T-helper 2 cell (primary cell): ENCODE measurements at places on chromosomes 11 and 22.
A peak's percentile ranks its signal among the peaks of the same experiment; 100 is the strongest.

DNA sequence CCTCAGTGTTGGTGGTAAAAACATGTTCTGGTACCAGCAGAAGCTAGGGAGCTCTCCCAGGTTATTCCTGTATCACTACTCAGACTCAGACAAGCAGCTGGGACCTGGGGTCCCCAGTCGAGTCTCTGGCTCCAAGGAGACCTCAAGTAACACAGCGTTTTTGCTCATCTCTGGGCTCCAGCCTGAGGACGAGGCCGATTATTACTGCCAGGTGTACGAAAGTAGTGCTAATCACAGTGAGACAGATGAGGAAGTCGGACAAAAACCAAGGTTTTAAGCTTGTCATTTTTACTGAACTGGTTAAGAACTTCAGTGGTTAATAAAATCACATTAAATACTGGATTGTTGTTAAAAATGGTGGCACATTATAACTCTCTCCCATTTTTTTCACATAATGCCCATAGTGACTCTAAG is 42.6 kb upstream of the VPREB1 start:
- no peak for DNase-seq

DNA sequence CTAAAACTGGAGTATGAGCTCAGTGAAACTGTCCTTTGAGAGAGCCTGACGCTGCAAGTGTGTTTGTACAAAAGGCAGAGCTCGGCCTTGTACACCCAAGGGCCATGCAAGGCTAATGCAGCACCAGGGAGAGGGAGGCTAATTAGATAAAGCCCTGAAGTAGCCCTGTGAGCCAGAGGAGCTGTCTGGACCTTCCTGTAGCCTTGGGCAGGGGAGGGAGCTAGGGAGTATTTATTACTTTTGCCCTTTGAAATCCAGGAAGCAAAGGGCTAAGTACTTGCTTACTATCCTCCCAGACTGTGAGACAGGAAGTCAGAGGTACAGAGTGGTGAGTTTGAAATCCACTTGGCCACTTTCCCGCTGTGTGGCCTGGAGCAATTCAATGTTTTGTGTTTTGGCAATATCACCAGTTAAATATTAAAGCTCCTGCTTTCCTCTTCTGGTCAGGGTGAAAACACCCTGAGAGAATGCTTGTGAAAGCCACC is 10.2 kb upstream of the LDHA start:
- DNase-seq = no peak

- no peak for DNase-seq
Observed at GRCh38 chr11:7918141-7918540, 12.9 kb downstream of the OR10A6 start.

DNA sequence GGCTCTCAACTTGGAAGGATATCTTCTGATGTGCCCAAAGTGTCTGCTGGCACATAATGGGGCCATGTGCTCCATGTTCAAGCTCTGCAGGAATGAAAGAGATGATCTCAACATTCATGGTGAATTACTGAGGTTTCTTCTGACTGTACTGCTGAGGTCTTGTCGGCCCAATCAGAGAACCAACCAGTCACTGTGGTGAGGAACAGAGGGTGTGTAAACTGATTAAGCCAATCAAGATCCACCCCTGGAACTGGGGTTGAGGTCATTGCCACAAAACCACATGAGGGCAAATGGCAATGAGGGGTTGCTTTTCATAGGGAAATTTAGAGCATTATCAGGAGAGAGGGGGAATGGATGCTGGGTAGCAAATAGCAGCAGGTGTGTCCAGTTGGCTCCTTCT is 152.3 kb upstream of the RAG2 start:
- no peak for DNase-seq

GRCh38 chr11:88655196-88655595 is 317.7 kb upstream of the CTSC start:
- DNase-seq = no peak

GRCh38 chr22:39297490-39298240 is 21.8 kb downstream of the RPL3 start:
- no peak for DNase-seq

DNA sequence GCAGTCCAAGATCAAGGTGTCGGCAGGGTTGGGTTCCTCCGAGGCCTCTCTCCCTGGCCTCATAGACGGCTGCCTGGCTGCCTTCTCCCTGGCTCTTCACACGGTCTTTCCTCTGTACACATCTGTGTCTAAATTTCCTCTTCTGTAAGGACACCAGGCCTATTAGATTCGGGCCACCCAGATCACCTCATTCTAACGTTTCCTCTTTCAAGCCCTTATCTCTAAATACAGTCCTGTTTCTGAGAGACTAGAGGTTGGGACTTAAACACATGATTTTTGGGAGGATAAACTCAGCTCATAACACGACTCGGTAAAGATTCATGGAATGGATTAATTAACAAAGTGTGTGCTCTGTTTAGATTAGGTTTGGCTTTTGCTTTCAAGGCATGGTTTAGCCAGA is 136.0 kb upstream of the SORL1-AS1 start:
- no peak for DNase-seq

DNA sequence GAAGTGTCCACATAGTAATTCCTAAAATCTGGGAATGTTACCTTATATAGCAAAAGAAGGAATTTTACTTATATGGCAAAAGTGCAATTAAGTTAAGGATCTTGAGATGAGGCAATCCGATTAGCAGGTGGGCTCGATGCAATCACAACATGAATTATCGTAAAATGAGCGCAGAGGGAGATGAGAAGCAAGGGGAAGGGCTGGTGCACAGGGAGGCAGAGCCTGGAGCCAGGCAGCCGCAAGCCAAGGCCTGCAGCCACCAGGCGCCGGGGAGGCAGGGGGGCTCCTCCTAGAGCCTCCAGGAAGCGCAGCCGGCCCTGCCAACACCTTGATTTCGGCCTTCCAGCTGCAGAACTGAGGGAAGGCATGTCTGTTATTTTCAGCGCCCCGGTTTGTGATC is 85.7 kb downstream of the CELSR1 start:
- DNase-seq = no peak

DNA sequence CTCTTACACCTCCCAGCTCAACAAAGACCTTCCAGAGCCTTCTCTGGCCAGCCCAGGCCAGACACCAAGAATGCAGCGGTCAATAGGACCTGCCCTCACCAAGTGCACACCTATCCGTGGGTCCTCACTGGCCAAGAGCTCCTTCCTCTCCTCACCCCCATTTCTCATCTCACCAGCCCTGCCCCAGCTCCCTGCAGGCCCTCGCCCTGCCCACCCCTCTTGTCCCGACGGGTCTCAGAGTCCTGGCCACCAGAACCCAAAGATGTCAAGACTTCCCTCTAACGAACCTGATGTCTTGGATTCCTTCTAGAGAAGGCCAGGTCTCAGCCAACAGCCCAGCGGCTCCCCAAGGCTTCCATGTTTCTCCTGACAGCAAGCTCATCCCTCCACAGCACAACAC is 43.6 kb downstream of the IGF2 start:
- no peak for DNase-seq

DNA sequence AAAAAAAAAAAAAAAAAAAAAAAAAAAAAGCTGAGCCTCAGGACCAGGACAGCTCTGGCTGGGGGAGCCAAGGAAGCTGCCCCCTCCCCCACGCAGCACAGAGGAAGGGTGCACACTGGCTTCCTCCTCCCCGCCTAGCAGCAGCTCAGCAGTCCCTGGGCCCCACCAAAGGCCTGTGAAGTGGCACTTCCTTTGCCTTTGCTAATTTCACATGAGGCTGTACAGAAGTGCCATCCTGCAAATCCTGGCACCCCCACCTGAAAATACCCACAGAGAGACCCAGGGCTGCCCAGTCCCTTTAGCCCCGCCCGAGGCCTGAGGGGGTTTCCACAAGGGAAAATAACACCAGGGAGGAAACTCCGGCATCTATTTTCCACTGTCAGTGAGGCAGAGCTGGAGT is 3.9 kb downstream of the RHOG start:
- no peak for DNase-seq

GRCh38 chr22:42949159-42949558 is 65.8 kb downstream of the PACSIN2 start:
- DNase-seq = no peak

- no peak for DNase-seq
Observed at GRCh38 chr11:1779034-1779805, 15.5 kb upstream of the CTSD start.

- peak; percentile 62 for DNase-seq
Observed at GRCh38 chr11:94325681-94326080, 21.3 kb downstream of the IZUMO1R start.

DNA sequence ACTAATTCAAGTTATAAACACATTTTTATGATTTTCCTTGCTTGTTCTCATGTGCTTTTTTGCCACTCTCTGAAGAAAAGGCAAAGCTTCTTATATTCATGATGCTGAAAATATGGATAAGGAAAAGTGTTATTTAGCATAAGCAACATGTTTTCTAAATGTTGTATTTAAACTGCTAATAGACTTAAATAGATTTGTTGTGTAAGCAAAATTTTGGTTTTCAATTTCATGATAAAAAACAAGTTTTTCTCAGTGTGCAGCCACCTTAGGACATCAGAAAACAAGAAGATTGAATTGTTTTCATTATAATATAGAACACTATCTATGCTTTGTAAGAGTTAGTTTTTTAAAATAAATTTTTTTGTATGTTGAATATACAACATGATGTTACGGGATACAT is 2.3 kb downstream of the OR4A16 start:
- no peak for DNase-seq

DNA sequence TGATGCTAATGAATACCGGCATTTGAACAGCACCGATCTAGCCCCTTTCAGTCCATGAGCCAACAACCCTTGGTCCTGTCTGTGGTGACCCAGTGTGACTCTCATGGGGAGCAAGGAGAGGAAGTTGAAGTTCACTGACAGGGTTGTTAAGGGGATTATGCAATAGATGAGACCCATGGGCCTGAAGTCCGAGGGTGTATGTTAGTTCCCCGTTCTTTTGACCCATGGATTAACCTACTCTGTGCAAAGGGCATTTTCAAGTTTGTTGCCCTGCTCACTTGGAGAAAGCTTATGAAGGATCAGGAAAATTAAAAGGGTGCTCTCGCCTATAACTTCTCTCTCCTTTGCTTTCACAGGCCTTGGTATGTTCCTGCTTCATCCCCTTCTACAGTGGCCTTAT is 4.9 kb downstream of the PNPLA3 start:
- no peak for DNase-seq

DNA sequence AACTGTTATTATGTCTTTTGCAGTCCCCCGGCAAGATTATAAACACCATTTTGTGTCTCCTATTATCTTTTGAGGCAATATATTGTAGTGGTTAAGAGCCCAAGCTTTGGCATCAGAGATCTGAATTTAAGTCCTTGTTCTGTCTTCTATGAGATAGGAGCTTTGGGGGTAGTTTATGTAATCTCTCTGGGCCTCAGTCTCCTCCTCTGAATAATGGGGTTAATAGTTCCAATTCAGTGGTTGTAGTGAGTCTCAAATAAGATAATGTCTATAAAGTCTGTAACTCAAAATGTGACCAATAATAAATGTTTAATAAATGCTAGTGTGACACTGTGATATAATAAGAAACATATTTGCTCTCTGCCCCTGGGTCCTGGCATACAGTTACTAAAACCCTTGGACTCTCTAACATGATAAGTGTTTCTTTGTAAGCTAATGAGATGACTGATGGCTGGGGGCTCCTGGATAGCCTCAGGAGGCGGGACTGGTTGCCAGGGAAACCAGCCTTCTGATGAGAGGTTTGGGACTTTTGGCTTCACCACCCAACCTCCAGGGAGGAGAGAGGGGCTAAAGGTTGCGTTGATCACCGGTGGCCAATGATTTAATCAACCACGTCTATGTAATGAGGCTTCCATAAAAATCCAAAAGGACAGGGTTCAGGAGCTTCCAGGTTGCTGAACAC is 183.4 kb upstream of the MTMR2 start:
- DNase-seq = no peak

- no peak for DNase-seq
Observed at GRCh38 chr11:97460091-97460490, 1070.3 kb downstream of the JRKL start.

DNA sequence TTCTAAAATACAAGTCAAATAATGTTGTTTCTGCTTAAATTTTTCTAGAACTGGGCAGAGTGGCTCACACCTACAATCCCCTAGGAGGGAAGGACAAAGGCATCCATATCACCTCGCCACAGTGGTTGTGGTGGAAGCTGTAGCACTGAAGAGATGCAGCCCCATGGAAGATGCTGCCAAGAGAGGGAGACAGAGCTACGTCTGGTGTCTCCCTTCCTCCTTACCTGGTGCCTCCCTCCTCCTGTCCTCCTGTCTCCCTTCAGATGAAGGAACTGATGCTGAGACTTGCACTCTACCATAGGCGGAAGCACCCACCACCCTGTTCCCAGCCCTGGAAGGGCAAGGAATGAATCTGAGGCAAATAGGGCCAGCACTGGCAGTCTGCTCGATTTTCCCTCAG is 22.3 kb downstream of the MMP27 start:
- no peak for DNase-seq
